T-cell (primary cell): ENCODE measurements at places on chromosomes 12 and 14.

- DNase-seq = no peak
Measured at GRCh38 chr14:30131581-30132097, 204.0 kb upstream of the PRKD1 start.

DNA sequence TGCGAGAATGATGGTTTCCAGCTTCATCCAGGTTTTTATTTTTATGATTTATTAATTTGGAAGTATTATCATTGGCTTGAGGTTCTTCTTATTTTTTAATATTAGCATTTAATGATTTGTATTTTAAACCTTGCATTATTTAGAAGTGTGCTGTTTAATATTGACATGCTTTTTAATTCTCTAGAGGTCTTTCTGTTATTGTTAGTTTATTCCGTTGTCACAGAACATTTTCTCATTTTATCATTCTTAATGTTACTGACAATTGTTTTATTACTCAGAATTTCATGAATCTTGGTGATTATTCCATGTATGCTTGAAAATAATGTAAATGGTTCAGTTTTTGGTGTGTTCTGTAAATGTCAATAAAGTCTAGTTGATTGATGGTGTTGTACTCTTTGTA, 463.5 kb upstream of the NOVA1 start:
- no peak for DNase-seq

DNA sequence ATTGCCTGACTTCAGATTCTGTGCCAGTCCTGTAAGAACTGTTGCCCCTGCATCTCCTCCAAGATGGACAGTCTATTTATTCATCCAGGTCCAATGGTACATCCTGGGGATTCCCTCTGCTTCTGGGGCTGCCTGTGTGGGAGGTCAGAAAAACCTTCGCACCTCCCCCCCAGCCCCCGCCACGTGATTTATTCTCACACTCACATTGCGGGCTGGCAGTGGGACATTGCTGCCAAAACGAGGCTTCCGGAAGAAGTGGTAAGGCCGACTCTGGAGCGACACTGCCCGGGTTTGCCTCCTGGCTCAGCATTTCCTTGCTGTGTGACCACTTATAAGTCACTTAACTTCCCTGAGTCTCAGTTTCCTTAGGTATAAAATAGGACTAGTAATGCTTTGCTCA, 5.9 kb upstream of the RTL1 start:
- no peak for DNase-seq

- DNase-seq = no peak
Measured at GRCh38 chr14:79201564-79202207, 1009.6 kb downstream of the DIO2 start.

GRCh38 chr12:26966842-26967241, 28.6 kb downstream of the FGFR1OP2 start:
- DNase-seq = no peak

- DNase-seq = no peak
Measured at GRCh38 chr12:38258411-38258810, 58.2 kb upstream of the ALG10B start.

GRCh38 chr14:76446486-76446885, 70.5 kb downstream of the ESRRB start:
- DNase-seq = no peak

GRCh38 chr14:65531148-65531547, 118.6 kb downstream of the FUT8 start:
- no peak for DNase-seq

GRCh38 chr12:28878629-28879028, 270.4 kb upstream of the FAR2 start:
- no peak for DNase-seq

DNA sequence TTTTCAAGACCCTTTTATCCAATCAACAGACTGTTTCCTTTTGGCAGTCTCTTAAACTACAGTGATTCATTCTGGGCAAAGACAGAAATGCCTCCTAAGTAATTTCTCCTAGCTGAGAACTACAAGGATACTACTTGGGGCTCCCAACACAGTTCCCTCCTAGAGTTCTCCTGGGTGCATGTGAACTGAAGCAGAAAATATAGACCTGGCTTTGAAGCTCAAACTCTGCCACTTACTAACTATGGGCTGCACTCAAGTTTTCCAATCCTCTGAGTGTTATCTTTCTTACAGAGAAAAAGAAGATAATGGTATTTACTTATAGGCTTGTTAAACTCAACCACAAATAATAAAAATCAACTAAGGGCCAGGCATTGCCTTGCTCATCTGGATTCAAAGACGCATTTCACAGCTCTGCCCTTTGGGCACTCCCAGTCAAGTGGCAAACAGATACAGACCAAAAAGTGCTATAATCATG, 97.6 kb downstream of the EFCAB11 start:
- DNase-seq = no peak

DNA sequence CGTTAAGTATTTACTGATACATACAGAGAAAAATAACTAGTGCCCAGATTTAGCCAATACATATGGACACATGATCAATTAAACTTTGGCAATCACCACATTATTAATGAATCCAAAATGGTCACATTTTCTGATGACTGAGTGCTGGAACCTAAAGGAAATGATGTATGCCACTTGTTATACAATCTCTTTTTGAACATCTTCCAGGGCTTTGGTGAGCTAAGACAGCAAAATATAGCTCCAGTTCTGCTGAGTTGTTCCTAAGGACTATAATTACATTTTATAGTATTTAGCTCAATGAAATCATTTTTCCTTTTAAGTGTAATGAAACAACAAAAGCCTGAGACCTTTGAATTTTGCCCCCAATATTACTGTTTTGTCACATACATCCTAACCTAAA, 329.1 kb upstream of the ATP2B1 start:
- DNase-seq = no peak

DNA sequence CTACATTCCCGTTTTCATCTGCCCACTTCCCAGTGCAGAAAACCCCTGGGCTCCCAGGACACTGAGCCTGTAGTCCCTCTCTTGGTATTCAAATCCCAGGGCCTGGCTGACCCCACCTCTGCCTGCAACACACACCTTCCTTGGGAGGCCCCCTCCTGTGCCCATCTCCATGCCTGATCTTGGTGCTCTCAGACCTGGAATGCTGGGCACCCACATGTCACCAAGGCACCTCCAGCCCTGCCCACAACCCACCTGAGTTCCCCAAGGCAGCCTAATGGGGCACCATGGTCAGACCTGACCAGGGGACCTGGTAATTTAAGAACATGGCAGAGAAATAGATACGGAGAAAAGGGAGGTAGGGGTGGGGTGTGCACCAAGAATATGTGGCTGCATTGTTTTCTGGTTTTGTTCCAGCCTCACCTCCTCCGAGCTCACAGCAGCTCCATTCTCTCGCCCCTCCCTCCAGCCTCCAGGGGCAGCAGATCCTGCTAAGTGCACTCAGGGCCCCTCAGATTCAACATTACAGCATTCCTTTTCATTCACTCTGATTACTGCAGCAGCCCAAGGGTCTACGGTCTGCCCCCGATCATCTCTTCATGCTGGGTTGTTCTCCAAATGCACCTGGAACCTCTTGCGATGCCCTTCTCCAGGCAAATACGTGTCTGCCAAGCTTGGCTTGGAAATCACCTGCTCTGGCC, 9.2 kb upstream of the HSP90AA1 start:
- no peak for DNase-seq

DNA sequence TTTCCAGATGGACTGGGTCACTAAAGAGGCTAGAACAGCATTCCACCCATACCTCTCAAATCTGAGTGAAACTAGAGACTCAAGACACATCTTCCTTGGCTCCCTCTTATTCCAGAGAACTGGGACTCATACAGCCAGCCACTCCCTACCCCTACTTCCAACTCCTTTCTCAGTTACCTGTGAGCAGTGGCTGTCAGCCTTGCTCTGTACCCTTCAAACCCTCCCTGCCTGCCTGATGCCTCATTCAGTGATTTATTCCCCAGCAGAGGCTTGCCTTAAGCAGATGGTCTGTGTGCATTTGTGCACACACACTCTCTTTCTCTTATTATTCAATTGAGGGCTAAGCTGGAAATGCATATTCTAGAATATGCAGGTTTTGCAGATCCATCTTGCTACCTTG, 14.6 kb downstream of the GPR84 start:
- no peak for DNase-seq

GRCh38 chr12:69620921-69621320, 10.2 kb upstream of the LRRC10 start:
- no peak for DNase-seq

- no peak for DNase-seq
Measured at GRCh38 chr14:66477567-66477966, 8.6 kb upstream of the CCDC196 start.
